ENCODE measurements at places on chromosomes 11 and 22.

DNA sequence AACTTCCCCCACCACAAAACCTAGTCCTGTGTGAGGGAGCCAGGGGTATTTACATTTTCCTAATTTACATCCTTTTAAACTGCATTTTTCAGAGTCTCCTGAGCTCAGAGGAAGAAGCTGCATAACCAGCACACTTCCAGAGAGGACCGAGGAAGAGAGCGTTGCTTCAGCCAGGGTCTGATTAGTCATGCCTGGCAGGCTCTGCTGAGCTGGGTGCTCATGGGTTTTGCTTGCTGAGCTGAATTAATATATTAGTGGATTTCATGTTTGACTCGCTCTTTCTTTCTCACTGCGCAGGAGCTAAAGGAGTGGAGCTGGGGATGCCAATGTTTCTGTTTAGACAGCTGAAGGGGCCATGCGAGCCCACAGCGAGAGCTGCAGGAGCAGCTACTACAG, 539.3 kb upstream of the B3GAT1 start:
- DNase-seq = no peak

DNA sequence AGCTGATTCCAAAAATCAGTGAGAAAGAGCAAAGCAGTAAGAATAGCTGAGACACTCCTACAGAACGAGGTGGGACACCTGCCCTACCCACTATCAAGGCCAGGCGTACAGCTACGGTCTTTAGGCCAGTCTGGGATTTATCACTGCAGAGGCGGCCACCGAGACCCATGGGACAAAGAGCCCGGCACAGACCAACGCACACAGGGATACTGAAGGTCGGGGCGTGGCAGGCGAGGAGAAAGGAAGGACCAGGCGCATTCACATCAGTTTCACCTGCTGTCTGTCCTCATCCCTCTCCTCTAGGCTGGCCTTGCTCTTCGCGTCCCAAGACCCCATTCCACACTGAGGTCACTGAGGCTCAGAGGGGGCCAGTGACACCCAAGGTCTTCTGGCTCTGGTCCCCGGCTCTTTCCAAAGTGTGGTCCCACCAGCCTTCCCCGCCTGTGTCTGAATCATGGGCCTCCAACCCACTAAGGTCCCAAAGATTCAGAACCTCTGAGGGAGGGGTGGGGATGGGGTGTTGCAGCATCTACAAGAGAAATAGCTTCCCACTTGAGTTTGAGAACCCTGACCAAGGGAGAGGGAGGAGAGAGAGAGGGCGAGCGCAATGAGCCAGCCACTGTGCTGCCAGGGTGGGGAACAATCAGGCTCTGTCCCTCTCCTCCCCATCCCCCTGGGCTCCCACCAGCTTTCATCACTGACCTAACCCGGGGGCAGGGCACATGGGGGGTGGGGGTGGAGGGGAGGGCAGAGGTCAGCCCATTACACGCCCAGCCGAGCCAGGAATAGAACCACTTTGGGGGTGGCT, 7.2 kb upstream of the PICK1 start:
- DNase-seq = no peak

DNA sequence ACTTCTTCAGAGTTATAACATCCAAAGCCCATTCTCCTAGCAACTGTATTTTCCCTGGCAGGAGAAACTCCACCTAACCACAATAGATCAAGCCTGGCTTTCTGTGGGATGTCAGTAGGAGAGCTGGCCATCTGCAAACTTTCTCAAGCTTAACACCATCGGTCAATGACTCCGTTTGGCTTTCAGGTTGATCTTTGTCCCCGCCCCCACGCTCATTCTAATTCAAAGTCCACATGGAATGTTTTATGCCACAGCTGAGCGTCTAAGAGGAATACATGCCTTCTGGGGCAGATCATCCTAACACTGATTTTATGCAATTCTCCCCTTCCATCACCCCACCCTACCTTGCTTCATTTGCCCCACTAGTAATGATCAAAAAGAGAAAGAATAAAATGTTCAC, 4.8 kb downstream of the GVQW3 start:
- DNase-seq = no peak

GRCh38 chr11:118656563-118657165, 22.8 kb downstream of the TREH start:
- DNase-seq = no peak

DNA sequence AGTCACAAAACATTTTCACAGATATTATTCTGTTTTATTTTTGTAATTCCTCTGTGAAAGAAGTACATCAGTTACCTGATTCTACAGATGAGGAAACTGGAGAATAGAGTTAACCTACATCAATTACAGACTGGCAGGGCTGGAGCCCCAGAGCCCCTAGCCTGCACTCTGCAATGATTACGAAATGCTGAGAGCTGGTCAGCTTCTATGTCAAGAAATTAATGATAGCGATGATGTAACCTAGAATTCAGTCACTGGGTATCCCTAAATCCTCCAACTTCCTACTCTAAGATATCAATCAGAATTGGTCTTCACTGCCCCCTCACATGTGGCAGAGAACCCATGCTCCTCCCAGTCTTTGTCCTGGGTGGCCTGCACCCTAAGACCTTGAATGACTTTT, 273.5 kb upstream of the PLET1 start:
- DNase-seq = no peak

- no peak for DNase-seq
Observed at GRCh38 chr11:44992181-44992582, 41.5 kb upstream of the TP53I11 start.

DNA sequence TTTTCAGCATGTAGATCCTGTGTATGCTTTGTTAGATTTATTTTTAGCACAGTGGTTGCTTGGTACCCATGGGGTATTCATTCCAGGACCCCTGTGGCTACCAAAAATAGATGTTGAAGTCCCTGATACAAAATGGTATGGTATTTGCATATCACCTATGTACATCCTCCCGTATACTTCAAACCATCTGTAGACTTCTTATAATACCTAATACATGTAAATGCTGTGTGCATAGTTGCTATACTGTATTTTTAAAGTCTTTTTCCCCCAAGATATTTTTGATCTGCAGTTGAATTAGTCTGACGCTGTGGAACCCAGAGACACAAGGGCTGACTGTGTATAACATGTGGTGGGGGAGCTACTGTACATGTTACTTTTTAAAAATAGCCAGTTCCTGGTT, 101.1 kb downstream of the ATXN10 start:
- no peak for DNase-seq

DNA sequence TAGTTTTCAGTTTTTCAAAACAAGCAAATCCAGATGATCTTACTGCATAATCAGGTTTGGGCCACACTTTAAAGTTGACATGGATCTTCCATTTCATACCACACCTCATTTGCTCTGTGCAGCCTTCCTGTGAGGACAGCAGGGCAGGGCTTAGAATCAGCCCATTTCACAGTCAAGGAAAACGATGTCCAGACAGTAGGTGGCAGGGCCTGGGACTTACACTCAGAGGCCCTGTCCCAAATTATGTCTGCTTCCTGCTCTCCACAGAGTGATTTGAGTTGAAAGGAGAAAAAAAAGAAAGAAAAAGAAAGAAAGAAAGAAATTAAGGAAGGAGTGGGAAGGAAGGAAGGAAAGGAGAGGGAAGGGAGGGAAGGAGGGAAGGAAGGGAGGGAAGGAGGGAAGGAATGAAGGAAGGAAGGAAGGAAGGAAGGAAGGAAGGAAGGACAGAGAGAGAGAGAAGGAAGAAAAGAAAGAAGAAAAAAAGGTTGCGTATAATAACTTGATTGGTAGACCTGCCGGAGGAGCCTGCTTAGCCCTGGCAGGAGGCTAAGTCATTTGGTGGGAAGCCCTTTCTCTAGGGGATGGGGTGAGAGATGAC, 23.6 kb downstream of the TSKU start:
- no peak for DNase-seq

GRCh38 chr11:59141673-59142460, 789 bp upstream of the FAM111A start:
- DNase-seq = no peak

Measured in neuronal stem cell (in vitro differentiated cells).